GM23248 (cell line): ENCODE measurements at places on chromosomes 2 and 18. TPM values are rescaled to one million over a fixed set of nuclear protein-coding genes. Genes with fewer than 3 reads are reported as not detected.

GRCh38 chr18:77059294-77059916, 73.2 kb downstream of the MBP start:
- no peak overlapping the region for H3K4me3 ChIP-seq
- H3K36me3 ChIP-seq: no peaks in the 10 kb centered on the region
- H3K4me1 ChIP-seq: peaks cover 17% of the 10 kb centered on the region
- DNase-seq: peak; percentile 78

- no peak overlapping the region for H3K27ac ChIP-seq
Observed at GRCh38 chr2:158266111-158266510, 164.4 kb downstream of the UPP2 start.

GRCh38 chr2:42267530-42267929, 93.5 kb downstream of the COX7A2L start:
- H3K27me3 ChIP-seq: no peaks in the 10 kb centered on the region
- no peaks in the 10 kb centered on the region for H3K4me1 ChIP-seq
- no peak for DNase-seq
- no peaks in the 10 kb centered on the region for H3K36me3 ChIP-seq
- no peak overlapping the region for H3K4me3 ChIP-seq

GRCh38 chr2:101690547-101691152, 6.9 kb upstream of the MAP4K4 start:
- no peak overlapping the region for H3K27ac ChIP-seq
- no peak for DNase-seq
- no peaks in the 10 kb centered on the region for H3K27me3 ChIP-seq
- H3K36me3 ChIP-seq: no peaks in the 10 kb centered on the region
- H3K4me3 ChIP-seq: no peak overlapping the region
- H3K4me1 ChIP-seq: no peaks in the 10 kb centered on the region

DNA sequence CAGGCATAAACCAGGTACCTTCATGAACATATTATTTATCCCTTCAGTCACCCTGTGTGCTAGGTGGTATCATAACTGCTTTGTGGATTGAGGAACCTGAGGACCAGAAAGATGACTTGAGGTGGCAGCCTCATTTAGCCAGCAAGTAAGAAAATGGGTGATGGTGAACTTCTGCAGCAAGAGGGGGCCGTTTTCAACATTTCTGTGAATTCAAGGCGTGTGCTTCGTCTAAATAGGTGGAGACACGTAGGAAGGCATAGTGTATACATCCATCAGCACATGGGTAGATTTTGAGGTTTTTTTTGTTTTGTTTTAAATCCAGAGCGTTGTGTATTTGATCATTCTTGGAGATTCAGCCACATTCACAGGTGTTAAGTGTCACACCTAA, 118.7 kb downstream of the SPTBN1 start:
- no peak overlapping the region for H3K27ac ChIP-seq
- H3K4me3 ChIP-seq: no peak overlapping the region
- H3K36me3 ChIP-seq: no peaks in the 10 kb centered on the region
- H3K4me1 ChIP-seq: peaks cover 55% of the 10 kb centered on the region
- H3K27me3 ChIP-seq: no peaks in the 10 kb centered on the region

GRCh38 chr2:129752686-129753085, 226.8 kb upstream of the RAB6C start:
- H3K4me3 ChIP-seq: no peak overlapping the region
- H3K27ac ChIP-seq: no peak overlapping the region
- no peaks in the 10 kb centered on the region for H3K4me1 ChIP-seq

The LIMS3 gene
- total RNA-seq: 2.4 and 3.9 TPM in 2 replicates
